ENCODE measurements at places on chromosomes 1 and 21.

- peak; percentile 66 for DNase-seq
Observed at GRCh38 chr1:43414634-43415223, 25.0 kb downstream of the SZT2 start.

GRCh38 chr1:63966016-63966415, 192.2 kb downstream of the ROR1 start:
- no peak for DNase-seq

- DNase-seq: no peak
Observed at GRCh38 chr1:63453232-63453631, 69.8 kb downstream of the ITGB3BP start.

GRCh38 chr1:37167479-37167878, 133.2 kb upstream of the GRIK3 start:
- DNase-seq: no peak

GRCh38 chr1:89539128-89539527, 14.5 kb downstream of the LRRC8B start:
- no peak for DNase-seq

GRCh38 chr1:186503190-186503589, 42.3 kb upstream of the PDC start:
- no peak for DNase-seq

GRCh38 chr1:90724361-90724760, 7.3 kb upstream of the BARHL2 start:
- DNase-seq: no peak

GRCh38 chr1:70429219-70429618, 18.2 kb downstream of the CTH start:
- no peak for DNase-seq

DNA sequence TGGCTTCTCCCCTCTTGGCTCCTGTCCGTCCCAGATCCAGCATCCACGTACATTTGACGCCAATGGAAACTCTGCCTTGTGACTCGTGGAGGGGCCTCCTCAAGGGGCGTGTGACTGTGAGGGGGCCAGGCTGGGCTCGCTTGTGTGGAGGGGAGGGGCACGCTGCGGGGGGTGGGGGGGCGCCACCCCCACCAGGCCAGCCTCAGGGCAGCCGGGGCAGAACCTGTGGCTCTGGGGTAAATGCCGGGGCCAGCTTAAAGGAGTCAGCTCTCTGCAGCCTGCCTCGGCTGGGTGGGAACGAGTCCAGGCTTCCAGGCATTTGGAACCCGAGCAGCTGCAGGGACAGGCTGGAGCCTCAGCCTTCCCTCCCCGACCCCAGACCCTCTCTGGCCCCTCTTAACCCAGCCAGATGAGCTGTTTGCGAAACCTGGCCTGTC, 94.1 kb downstream of the SIK1 start:
- DNase-seq: peak; percentile 58

DNA sequence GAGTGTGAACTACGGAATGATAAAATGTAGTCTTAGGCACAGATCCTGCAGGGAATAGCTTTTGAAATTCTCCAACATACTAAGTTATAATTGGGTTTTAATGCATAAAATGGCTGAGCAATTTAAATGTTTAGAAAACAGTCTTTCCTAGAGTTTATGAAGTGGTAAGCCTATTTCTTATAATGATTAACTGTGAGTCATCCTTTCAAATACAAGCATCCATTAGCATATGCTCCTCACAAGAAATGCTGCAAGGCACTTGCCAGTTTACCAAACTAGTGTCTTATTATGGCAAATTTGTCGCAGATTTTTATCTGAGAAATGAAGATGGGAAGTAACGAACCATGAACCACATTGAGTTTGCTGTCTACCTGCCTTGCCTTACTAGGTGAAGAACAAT, 101.3 kb upstream of the ESRRG start:
- no peak for DNase-seq

GRCh38 chr1:232260861-232261260, 369.1 kb downstream of the SIPA1L2 start:
- no peak for DNase-seq
